Stomach (tissue), 19 donors: ENCODE measurements at places on chromosomes 4 and X. TPM values are rescaled to one million over a fixed set of nuclear protein-coding genes. Genes with fewer than 3 reads are reported as not detected.

- no peak for DNase-seq
Observed at GRCh38 chrX:23509256-23509655, 158.0 kb upstream of the PRDX4 start.

- peak; percentile 2 for DNase-seq
Observed at GRCh38 chrX:123049071-123049625, 134.9 kb upstream of the GRIA3 start.

- no peak for DNase-seq
Observed at GRCh38 chr4:141801558-141801957, 165.2 kb downstream of the IL15 start.

DNA sequence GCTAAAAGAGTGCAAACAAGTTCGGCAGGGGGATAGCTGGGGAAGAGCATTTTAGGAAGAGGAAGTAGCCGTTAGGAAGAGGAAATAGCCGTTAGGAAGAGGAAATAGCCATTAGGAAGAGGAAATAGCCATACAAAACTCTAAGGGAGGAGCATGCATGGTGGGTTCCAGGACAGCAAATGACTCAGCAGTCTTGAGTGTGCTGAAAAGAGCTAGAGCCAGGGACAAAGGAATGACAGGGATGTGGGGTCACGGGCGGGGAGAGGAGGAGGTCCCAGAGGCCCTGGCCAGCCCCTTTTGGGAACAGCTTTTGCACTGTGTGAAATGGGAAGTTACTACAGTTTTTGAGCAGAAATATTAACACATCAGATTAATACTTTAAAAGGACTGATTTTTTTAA, 882.6 kb downstream of the TRIML1 start:
- DNase-seq, result no peak

- DNase-seq, result no peak
Observed at GRCh38 chr4:110830461-110830860, 207.6 kb upstream of the PITX2 start.

Gene GLA
- 19.6 TPM for total RNA-seq

DNA sequence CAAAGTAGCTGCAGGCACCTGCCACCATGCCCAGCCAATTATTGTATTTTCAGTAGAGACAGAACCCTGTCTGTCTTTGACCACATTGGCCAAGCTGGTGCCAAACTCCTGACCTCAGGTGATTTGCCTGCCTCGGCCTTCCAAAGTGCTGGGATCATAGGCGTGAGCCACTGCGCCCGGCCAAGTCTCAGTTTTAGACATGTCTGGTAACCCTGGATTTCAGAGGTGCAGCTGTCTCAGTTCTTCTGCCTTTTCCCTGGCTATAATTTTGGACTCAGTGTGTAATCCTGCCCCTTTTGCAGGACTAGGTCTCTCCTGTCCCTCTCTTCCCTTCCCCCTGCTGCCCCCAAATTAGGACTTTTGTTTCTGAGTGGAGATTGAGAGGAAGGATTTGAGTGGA, 46.6 kb downstream of the FAM193A start:
- no peak for DNase-seq

Gene VCX3A
- not detected for total RNA-seq

Gene HSD17B13
- 1.8 TPM for total RNA-seq

Gene MOSPD2
- 16.5 TPM for total RNA-seq
